ENCODE measurements at places on chromosomes 6 and 20.

DNA sequence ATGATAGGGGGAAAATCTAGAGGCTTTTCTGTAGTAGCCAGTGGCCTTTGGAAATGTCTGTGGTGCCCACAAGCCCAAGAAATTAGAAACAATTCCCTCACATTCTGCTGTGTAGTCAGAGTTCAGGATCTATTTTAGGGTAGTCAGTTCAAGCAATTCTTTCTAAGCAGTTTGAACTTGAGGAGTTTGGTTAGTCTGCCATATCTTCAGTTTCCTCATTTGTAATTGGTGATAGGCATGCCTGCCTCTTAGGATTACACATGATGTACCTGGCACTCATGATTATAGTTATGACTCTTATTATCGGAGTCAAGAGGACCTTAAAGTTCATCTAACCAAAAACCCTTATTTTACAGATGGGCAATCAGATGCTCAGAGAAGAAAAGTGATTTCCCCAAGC lies 21.2 kb upstream of the MEP1A start:
- DNase-seq = no peak

DNA sequence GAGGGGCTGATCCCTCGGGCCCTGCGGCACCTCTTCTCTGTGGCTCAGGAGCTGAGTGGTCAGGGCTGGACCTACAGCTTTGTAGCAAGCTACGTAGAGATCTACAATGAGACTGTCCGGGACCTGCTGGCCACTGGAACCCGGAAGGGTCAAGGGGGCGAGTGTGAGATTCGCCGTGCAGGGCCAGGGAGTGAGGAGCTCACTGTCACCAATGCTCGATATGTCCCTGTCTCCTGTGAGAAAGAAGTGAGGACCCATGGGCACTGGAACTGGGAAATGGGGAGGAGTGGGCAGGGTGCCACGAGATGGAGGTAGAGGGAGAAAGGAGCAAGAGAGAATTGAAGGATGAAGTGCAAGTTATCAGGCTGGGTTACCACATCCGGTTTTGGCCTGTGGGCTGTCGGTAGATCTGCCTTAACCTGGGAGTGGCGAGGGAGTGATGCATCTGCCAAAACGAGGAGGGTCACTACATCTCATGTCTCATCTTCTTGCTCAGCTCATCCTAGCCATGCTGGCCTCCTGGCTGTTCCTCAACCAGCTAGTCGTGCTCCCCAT lies 5.4 kb upstream of the PHF1 start:
- DNase-seq = no peak

GRCh38 chr20:54347166-54347833 lies 128.1 kb upstream of the DOK5 start:
- no peak for DNase-seq

GRCh38 chr6:150876598-150876997 lies 11.1 kb downstream of the MTHFD1L start:
- DNase-seq = no peak

DNA sequence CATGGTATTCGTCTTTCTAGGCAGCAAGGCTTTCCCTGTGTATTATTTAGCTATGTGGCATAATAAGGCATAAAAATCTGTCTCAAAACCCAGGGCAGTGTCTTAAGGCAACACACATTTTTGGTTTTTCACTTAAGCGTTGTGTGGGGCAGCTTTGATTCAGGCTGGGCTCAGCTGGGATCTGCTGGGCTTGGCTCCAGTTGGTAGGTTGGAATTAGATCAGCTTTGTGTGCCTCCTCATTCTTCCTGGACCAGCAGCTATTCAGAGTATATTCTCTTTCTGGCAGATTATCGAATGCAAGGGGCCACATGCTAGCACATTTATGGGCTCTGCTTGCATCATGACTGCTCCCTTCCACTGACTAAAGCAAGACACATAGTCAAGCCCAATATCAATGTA lies 487.9 kb downstream of the RFPL4B start:
- no peak for DNase-seq

GRCh38 chr6:16933532-16933931 lies 168.3 kb upstream of the STMND1 start:
- no peak for DNase-seq

DNA sequence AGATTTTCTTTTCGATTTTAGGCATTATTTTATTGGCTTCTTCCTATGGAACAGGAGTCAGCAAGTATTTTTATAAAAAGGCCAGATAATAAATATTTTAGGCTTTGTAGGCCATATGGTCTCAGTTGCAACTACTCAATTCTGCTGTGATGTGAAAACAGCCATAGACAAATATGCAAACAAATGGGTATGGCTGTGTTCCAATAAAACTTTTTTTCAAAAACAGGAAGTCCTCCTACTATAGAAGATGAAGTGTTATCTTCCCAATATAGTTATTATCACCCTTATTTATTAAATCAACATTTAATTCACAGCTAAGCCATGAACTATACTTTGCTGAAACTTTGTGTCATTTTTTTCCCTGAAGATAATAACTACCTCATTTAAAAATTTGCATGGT lies 57.2 kb downstream of the CHD6 start:
- DNase-seq = no peak

DNA sequence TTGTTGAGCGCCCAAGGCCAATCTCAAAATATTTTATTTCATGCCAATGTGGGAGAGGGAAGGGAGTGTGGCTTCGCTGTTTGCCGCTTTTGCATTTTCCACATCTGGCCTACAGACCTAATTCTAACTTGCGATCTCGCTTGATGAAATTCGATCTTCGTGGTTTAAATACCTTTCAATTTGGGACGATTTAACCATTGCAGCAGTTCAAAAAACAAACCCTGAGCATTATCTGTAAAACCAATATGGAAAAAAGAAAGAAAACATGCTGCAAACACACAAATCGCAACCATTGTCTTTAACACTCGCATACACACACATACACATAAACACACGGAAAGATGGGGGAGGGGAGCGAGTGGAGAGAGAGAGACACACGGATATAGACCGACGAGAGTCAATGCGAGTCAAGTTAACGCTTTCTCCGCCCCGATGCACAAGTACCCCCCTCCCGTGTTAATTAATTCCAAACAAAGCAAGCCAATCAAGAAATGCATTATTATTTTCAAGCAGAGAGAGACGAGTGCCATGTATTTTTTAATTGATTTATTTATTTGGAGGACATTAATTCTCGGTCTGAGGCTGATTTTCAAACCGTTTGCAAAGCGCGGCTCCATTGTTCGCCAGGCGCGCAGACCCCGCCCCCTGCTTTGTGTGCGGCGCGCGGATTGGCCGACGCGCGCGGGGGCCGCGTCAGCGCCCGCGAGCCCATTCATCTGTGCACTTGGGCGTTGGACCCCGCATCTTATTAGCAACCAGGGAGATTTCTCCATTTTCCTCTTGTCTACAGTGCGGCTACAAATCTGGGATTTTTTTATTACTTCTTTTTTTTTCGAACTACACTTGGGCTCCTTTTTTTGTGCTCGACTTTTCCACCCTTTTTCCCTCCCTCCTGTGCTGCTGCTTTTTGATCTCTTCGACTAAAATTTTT lies at the start of gene MARCKS:
Gene MARCKS (plus strand): TSS at position 721 of the 931 bp plus-strand sequence. CDS start 401 bp downstream, outside the sequence.
- DNase-seq = no peak

- peak; percentile 57 for DNase-seq
Observed at GRCh38 chr6:45419571-45420082, 41.9 kb upstream of the SUPT3H start.

GRCh38 chr20:19934792-19935491 lies 82.2 kb upstream of the NAA20 start:
- no peak for DNase-seq

DNA sequence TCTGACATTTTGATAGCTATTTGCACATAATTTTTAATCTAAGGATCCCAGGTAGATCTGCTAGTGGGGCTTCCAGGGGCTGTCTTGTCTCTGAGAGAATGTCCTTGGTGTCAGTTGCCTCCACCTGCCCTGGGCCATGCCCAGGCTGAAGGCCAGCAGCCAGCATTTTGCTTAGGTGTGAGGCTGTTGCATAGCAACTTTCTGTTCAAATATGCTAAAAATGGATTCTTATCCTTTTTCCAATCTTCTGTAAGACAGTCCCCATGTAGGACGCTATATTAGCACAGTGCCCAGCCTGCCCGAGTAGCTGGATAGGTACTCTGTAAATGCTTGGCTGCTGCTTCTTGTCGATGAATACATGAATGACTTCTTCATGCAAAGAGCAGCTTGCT lies 62.5 kb upstream of the CITED2 start:
- DNase-seq = no peak

- DNase-seq = no peak
Observed at GRCh38 chr20:54044156-54044555, 26.2 kb downstream of the BCAS1 start.

Data from stimulated activated CD4-positive, alpha-beta T cell treated with anti-CD3 and anti-CD28 coated beads, Interleukin-2, amount 100 ng/mL, for 48 hours (primary cell).